IPS DF 6.9 (cell line): ENCODE measurements at places on chromosomes 1 and 21.

- no peaks in the 10 kb centered on the region for H3K36me3 ChIP-seq
- H3K27me3 ChIP-seq: no peaks in the 10 kb centered on the region
- DNase-seq: no peak
- H3K4me3 ChIP-seq: no peak overlapping the region
- H3K27ac ChIP-seq: no peak overlapping the region
- H3K4me1 ChIP-seq: peaks cover 4% of the 10 kb centered on the region; the same call in 1 of the 2 replicates
These were observed 39.9 kb downstream of the STPG1 start for GRCh38 chr1:24373710-24374109.

DNA sequence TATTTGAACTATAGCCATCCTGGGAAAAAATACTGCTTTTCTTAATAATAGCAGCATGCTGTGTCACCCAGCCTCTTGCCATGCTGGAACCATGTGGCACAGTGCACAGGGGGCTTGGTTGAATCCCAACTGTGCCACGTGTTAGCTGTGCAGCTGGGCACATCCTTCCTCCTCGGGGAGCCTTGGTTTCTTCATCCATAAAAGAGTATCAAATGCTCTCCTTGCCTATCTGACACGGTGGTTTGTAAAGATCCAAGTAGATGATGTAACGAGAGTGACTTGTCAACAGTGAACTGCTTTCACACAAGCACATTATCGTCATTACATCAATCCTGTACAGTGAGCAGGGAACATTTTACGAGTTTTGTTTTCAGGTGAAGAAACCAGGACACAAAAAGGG lies 24.4 kb downstream of the VASH2 start:
- H3K4me3 ChIP-seq: no peak overlapping the region
- no peak overlapping the region for H3K27ac ChIP-seq
- H3K27me3 ChIP-seq: no peaks in the 10 kb centered on the region
- H3K4me1 ChIP-seq: 0 out of 2 replicates have a peak, but pooled peaks cover 1% of the 10 kb centered on the region
- no peak for DNase-seq
- H3K36me3 ChIP-seq: peaks cover 75% of the 10 kb centered on the region

DNA sequence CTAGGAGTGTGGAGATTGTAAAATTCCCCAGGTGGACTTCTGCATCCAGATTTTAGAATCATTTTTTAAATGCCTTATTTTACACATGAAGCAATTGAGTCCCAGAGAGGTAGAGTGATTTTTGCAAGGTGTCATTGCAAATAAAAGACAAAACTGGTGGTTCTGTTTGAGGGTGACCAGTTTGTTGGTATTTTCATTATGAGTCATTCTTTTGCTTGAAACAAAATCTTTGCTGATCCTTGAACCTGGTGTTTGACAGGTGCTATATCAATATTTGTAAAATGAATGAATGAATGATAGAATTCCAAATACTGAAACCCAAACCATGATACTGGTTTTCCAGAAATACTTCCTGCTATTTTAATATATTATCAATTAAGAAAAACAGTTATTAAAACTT lies 44.1 kb downstream of the TTC3 start:
- H3K4me3 ChIP-seq: no peak overlapping the region
- H3K27ac ChIP-seq: no peak overlapping the region
- no peaks in the 10 kb centered on the region for H3K36me3 ChIP-seq
- H3K27me3 ChIP-seq: no peaks in the 10 kb centered on the region

- no peak overlapping the region for H3K4me3 ChIP-seq
- H3K27me3 ChIP-seq: no peaks in the 10 kb centered on the region
- no peak for DNase-seq
- peaks cover 3% of the 10 kb centered on the region; the same call in 1 of the 2 replicates for H3K4me1 ChIP-seq
These were observed 1.1 kb upstream of the MRPL24 start for GRCh38 chr1:156742017-156742416.

DNA sequence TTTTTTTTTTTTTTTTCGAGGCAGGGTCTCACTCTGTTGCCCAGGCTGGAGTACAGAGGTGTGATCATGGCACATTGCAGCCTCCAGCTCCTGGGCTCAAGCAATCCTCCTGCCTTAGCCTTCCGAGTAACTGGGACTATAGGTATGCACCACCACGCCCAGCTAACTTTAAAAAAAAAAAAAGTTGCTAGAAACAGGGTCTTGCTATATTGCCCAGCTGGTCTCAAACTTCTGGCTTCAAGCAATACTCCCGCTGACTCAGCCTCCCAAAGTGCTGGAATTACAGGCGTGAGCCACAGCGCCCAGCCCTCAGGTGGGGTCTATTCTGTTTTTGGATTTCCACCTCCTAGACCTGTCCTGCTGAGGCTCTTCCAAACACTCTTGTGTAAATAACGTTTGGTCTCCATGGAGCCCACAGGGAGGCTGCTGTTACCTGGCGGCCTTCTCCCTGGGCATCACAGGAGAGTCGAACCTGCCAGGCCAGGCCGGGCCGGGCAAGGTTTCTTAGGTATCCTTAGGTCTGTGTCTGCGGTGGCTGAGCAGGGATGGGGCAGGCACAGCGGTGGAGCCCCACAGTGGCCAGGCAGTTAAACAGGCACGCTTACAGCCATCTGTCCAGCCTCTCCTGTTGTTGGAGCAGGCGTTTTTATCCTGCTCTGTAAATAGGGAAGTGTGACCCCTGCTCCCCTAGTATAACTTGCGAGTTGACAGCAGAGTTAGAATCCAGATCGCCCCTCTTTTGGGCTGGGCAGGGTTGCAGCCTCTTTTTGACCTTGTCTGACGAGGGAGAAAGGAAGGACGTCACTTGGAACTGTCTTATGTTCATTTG lies 18.8 kb downstream of the PLEKHM2 start:
- DNase-seq: no peak
- no peak overlapping the region for H3K27ac ChIP-seq
- H3K4me1 ChIP-seq: no peaks in the 10 kb centered on the region
- H3K36me3 ChIP-seq: no peaks in the 10 kb centered on the region
- no peak overlapping the region for H3K4me3 ChIP-seq

DNA sequence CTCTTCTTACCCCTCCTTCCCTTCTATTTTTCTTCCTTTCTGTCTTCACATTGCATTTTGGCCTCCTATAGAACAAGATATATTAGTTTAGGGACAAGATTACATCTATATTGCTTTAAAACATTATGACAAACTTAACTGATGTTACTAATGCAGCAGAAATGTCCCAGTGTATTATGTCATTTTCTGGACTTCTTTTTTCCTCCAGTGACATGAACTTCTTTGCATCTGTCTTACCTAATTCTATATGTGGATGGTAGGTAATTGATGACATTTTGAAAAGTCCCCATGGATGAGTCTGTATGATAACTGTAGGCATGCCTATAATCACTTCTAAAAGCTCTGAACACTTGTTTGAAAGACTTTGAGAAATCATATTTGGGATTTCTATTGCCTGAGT lies 89.5 kb downstream of the FNBP1L start:
- no peak for DNase-seq
- no peak overlapping the region for H3K4me3 ChIP-seq
- no peaks in the 10 kb centered on the region for H3K27me3 ChIP-seq

DNA sequence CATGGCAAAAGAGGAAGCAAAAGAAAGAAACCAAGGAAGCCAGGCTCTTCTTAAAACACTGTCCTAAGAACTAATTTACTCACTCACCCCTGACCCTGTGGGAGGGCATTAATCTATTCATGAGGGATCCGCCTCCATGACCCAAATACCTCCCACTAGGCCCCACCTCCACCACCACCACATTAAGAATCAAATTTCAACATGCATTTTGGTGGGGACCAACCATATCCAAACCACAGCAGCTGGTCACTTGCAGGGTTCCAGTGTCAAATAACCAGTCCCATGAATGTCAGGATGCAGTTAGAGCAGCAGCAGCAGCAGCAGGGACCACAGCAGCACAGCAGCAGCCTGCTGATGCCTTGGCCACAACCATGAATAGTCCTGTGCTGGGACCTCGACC lies 83.8 kb downstream of the ZC3H11B start:
- H3K4me1 ChIP-seq: no peaks in the 10 kb centered on the region
- H3K36me3 ChIP-seq: no peaks in the 10 kb centered on the region
- H3K27ac ChIP-seq: no peak overlapping the region
- DNase-seq: no peak
- no peak overlapping the region for H3K4me3 ChIP-seq

GRCh38 chr1:25462732-25463131 lies 32.0 kb downstream of the MACO1 start:
- no peaks in the 10 kb centered on the region for H3K4me1 ChIP-seq
- no peak for DNase-seq
- no peaks in the 10 kb centered on the region for H3K36me3 ChIP-seq
- H3K4me3 ChIP-seq: no peak overlapping the region
- H3K27ac ChIP-seq: no peak overlapping the region
- H3K27me3 ChIP-seq: no peaks in the 10 kb centered on the region

DNA sequence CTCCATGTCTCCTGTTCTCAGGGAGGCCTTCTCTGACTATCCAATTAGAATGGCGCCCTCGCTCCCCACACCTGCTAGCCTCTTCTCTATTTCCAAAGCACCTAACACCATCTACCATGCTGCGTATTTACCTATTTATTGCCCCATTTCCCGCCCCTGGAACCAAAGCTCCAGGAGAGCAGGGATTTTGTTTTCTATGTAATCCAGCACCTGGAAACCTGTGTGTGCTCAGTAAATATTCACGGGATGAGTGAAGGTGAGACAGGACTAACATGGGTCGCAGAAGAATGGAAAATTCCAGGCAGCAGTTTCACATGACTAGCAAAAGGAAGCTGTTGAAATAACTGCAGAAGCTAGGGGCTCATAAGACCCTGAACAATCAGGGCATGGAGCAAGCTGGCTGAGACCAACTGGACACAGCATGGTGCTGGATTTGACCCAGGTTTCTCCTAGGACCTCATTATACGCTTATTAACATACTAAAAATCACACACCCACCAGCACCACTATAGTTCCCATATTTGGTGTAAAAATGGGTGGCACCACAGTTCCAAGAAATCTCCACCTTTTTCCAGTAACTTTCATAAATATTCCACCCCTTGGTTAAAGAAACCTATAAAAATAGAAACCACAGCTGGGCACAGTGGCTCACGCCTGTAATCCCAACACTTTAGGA lies 15.1 kb upstream of the TENT5B start:
- H3K4me3 ChIP-seq: no peak overlapping the region
- H3K4me1 ChIP-seq: peaks cover 11% of the 10 kb centered on the region
- H3K27ac ChIP-seq: no peak overlapping the region
- no peak for DNase-seq

DNA sequence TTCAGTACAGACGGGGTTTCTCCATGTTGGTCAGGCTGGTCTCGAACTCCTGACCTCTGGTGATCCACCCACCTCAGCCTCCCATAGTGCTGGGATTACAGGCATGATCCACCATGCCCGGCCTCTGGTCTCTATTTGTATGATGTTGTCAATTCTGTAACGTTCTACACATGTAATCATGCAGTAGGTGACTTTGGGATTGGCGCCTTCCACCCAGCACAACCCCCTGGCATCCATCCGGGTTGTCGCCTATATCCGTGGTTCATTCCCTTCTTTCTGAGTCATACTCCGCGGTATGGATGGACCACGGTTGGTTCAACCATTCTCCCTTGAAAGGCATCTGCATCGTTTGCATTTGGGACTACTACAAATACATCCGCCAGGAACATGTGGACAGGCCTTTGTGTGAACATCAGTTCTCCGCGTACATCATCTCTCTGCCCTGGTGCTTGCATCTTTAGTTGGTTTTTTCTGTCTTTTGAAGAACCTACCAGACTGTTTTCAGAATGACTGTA lies 72.1 kb downstream of the PDE9A start:
- H3K27ac ChIP-seq: no peak overlapping the region
- H3K36me3 ChIP-seq: no peaks in the 10 kb centered on the region
- no peak for DNase-seq
- H3K27me3 ChIP-seq: no peaks in the 10 kb centered on the region
- 0 out of 2 replicates have a peak, but pooled peaks cover 2% of the 10 kb centered on the region for H3K4me1 ChIP-seq
